Ovary (tissue), 10 donors: ENCODE measurements at places on chromosomes 1 and 21.
A peak's percentile ranks its signal among the peaks of the same experiment; 100 is the strongest.

DNA sequence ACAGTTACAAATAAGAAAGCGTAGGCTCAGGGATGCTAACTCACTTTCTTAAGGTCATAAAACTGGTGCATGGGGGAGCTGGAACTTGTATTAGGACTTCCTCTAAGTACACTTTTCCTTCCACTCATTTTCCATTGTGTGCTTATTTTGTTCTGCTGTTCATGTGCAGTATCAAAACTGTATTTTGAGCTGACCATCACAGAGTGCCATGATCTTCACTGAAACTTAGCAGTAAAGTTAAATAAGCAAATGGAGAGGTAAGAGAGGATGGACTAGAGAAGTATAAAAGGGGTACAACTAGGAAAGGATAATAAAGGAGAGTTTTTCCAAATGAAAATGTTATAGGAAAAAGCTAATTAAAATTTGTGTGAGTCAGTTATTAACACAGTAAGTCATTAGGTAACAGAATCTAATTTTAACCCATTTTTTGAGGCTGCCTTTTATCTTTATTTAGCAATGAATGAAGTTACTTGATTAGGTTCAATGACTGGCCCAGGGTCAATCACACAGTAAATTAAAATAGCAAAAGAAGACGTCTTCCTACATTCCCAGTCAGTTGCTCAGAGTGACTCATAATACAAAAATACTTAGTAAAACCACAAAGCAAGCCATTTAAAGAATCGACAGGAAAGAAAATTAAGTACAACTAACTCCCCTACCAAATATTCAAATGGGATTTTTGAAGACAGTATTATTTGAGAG, 165.8 kb upstream of the C1orf105 start:
- no peak for DNase-seq
- H3K4me1 ChIP-seq, result no peaks in the 10 kb centered on the region
- H3K27ac ChIP-seq, result no peak overlapping the region
- H3K36me3 ChIP-seq, result no peaks in the 10 kb centered on the region
- H3K4me3 ChIP-seq, result no peak overlapping the region

- peak overlapping the region; percentile 63 for H3K27ac ChIP-seq
- H3K27me3 ChIP-seq, result no peaks in the 10 kb centered on the region
- no peaks in the 10 kb centered on the region for H3K36me3 ChIP-seq
- H3K4me1 ChIP-seq, result no peaks in the 10 kb centered on the region
- peak; percentile 79 for DNase-seq
- H3K4me3 ChIP-seq, result peak overlapping the region; percentile 54
Observed at GRCh38 chr1:31155216-31155806, 84.4 kb downstream of the NKAIN1 start.

DNA sequence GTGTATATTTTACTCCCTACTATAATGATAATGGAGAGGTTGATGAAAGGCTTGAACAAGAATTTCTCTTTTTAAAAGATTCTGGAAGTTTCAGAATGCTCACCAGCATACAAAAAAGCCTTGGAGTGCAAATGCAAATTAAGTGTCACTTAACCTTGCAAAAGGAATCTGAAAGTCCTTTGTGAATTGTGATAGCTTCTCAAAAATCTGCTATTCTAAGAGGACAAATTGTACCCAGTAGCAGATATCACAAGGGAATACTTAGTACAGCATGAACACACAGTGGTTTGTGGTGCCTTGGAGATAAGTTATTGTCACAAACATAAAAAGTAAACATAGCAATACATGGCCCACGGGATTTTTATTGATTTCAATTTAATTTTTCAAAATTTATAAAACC, 1208.3 kb upstream of the B3GALT2 start:
- no peaks in the 10 kb centered on the region for H3K36me3 ChIP-seq
- H3K27me3 ChIP-seq, result no peaks in the 10 kb centered on the region
- H3K4me1 ChIP-seq, result no peaks in the 10 kb centered on the region
- no peak for DNase-seq

GRCh38 chr1:84833194-84833593, 59.8 kb downstream of the LPAR3 start:
- H3K4me3 ChIP-seq, result no peak overlapping the region
- no peak overlapping the region for H3K27ac ChIP-seq
- H3K4me1 ChIP-seq, result no peaks in the 10 kb centered on the region
- DNase-seq, result no peak
- H3K36me3 ChIP-seq, result no peaks in the 10 kb centered on the region

- H3K4me3 ChIP-seq, result no peak overlapping the region
- H3K27ac ChIP-seq, result no peak overlapping the region
- H3K4me1 ChIP-seq, result peaks cover 8% of the 10 kb centered on the region
- no peaks in the 10 kb centered on the region for H3K27me3 ChIP-seq
- no peaks in the 10 kb centered on the region for H3K36me3 ChIP-seq
Observed at GRCh38 chr1:227926216-227926791, 21.4 kb downstream of the WNT9A start.
